ENCODE measurements at places on chromosomes 5 and 9. TPM values are rescaled to one million over a fixed set of nuclear protein-coding genes. Genes with fewer than 3 reads are reported as not detected.
A peak's percentile ranks its signal among the peaks of the same experiment; 100 is the strongest.

The BTF3 gene
- 1,359 TPM for polyA plus RNA-seq

The PGM5 gene
- 42.7 TPM for polyA plus RNA-seq

The PDGFRB gene
- polyA plus RNA-seq, result 136 TPM

DNA sequence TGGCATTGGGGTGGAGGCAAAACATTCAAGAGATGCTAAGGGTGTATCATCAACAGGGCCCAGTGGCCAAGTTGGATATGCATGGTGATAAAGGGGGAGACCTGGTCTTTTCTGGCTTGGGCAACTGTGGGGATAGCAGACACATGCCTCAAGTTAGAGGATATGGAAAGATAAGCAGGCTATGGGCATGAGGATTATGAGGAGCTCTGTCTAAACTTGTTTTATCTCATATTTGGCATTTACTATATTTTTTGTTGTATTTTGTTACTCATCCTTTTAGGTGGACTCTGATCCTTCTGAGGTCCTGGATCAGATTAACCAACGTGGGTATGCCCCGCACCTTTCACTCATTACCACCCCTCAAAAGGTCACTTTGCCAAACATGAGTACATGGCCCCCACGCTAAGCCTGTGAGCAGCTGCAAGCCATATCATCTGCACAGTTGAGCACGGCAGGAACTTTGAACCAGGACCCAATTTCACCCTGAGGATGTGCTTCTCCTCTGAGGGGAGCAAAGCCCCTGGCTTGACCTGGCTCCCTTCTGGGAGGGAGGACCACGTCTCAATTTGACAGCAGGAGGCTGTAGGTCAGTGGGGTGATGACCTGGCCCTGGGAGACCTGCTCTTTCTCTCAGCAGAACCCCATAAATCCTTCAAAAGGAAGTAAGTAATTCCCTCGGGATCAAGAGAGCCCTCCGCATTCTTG is 71.1 kb upstream of the CD180 start:
- peak; percentile 56 for DNase-seq

DNA sequence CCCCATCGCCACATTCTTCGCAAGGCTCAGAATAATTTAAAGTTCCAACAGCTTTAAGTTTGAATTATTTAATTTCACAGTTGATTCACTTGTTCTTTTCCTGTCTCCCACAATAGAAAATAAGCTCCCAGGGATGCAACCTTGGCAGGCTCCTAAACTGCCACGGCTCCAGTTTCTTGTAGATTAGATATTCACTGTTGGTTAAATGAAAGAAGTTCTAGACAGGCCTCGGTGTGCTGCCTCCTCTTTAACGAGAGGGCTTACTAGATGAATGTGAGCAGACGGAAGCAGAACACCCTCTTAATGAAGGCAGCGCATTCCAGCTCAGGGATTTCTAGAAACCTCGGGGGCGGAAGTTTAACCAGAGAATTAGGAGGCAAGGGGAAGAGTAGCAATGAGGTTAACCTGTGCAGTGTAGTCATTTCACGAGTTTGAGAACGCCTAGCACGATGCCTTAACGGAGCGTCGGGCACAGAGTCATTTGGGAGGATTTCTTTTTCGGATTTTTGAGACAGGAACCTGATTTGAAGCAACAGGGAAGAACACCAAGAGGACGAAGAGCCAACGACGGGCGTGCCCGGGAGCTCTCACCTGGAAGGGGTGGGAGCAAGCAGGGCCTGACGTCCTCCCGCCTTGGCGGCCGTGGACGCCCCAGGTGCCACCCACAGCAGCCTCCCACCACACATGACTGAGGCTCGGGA is 637 bp upstream of the SMC5 start:
- peak; percentile 71 for DNase-seq

- DNase-seq, result no peak
Observed at GRCh38 chr5:17258431-17258830, 41.0 kb downstream of the BASP1 start.

DNA sequence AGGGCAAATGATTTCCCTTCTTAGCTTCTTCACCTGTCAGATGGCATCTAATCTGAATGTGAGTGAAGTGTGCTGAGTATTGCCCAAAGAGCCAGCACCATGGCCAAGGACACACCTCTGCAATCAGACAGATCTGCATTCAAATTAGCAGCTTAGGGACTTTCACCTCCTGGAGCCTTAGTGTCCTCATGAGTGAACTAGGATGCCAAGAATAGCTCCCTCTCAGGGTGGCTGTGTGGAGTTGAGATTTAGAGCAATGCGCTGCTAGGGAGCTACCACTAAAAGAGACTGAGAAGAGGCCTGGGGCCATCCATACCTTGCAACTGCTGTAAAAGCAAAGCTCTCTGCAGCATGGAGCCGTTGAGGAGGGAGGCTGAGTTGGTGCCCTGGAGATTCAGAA is 1.4 kb downstream of the CIZ1 start:
- no peak for DNase-seq

All from muscle of arm (tissue), 14 donors.